ENCODE measurements at places on chromosomes 12 and 14.

- DNase-seq, result no peak
Observed at GRCh38 chr14:54579621-54580020, 12.7 kb downstream of the SAMD4A start.

- no peak for DNase-seq
Observed at GRCh38 chr14:30656190-30656632, 34.1 kb downstream of the SCFD1 start.

DNA sequence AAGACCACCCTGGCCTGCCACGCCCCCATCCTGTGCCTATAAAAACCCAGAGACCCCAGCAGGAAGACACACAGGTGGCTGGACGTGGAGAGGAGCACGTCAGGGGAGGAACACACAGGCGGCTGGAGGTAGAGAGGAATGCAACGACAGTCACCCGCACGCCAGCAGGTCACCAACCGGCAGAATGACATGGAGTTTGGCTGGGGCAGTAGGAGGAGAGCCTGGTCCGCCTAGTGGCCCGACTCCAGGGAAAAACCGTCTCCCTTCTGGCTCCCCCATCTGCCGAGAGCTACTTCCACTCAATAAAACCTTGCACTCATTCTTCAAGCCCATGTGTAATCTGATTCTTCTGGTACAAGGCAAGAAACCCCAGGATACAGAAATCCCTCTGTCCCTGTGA, 62.7 kb upstream of the KCNH3 start:
- no peak for DNase-seq

DNA sequence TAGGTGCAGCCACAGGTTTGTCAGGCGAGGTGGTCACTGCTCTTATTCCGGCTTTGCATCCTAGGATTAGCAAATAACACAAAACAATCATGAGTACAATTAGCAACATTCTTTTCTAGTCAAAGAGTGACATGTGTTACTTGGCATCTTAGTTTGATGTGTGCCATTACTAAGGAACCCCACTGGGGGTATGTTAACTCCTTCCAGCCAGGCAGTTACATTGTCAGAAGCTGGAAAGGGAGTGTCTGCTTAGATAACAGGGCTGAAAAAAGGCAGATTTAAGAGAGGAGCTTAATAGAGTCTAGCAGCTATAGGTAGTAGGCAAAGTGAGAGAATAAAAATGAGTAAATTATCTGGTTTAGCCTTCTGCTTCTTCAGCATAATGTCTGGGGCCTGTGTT, 30.5 kb upstream of the METAP2 start:
- DNase-seq, result no peak

DNA sequence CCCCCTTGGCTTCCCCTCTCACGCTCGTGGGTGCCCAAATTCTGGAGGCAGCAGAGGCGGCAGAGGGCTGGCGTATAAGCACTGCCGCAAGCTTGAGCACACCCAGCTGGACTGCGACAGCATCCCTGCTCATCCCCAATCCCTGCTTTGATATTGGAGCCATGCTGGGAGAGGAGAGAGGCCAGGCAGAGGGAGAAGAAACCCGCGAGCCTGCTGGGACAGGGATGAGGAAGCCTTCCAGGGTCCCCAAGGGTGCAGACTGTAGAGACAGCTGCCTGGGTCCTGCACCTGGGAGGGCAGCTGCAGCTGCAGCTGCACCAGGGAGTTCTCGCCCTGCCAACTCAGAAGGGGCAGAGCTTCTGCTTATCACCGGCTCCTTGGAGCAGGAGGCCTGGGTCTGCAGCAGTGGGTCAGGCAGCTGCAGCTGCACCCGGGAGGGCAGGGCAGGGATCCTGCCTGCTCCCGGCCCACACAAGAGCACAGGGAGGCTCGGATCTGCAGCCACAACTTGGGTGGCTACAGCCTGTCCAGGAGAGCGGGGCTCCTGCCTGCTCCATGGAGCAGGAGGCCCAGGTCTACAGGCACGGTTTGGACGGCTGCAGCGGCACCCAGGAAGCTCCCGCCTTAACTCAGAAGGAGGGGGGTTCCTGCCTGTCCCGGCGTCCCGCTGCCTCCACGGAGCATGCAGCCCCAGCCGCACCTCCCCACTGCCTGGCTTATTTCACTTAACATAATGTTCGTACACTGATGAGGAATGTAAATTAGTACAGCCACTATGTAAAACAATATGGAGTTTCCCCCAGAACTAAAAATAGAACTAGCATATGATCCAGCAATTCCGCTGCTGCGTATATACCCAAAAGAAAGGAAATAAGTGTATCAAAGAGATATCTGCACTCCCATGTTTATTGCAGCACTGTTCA, 60.4 kb upstream of the SGPP1 start:
- no peak for DNase-seq

DNA sequence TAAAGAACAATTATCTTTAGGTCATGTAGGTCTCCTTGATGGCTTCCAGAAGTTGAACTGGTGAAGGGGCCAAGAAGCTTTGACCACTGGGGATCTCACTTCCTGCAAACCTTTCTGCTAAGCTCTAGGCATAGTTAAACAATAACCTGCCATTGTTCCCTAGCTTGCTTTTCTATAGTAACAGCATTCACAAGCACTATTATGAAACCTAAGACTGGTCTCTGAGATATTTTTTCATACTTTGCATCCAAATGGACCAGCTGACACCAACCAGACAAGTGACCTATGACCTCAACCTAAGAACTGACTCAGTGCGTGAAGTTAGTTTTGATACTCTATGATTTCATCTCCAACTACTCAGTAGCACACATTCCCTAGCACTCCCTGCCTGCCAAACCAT, 129.1 kb downstream of the PTPRB start:
- no peak for DNase-seq
